ENCODE measurements at places on chromosomes 2 and 18.

DNA sequence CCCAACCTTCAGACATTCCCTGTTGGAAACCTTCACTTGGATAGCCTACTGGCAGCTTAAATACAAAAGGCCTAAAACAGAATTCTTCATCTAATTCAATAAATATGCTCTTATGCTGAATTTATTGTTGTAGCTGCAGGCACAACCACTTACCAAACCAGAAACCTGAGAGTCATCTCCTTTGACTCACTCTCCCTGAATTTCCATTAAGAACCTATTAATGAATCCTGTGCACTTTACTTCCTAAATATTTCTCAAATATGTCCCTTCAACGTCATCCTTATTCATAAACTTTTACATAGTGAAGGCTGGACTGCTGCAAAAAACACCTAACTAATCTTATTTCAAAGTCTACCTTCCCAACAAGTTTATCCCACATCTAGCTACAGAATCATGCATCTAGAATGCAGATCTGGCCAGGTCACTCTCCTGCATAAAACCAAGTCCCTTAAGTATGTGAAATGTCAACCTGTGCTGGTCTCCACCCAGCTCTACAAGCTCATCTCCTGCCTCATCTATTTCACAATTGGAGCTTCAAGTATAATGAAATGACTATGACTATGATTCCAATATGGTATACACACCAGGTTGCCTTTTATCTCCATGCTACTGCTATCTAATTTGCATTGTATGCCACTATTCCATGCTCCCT lies 354.2 kb downstream of the ZEB2 start:
- no peak for DNase-seq

DNA sequence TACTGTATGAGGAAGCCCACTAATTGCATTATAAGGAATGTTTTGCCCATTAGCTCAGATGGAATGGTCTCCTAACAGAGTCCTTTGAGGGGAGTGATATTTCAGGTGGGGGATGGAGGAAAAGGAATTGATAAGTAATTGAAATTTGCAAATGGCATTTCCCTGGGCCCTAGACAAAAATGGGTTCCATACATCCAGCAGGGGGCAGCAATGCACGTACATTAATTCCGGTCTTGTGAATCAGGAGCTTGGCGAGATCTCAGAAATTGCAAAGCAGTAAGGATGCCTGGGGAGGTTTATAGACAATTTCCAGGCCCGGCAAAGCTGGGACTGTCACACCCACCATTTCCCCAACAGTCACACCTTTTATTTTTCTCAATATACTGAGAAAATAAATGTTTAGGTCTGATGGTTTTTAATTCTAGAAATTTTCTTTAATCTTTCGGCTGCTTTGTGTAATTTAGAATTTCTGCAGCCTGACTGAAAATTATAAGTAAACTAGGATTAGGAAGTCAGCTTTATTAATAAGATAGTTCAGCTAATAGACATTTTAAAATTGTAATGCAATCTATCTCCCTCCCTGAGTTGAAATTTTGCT lies 122.8 kb downstream of the LYPD1 start:
- peak; percentile 75 for DNase-seq

GRCh38 chr2:86314125-86314524 lies 23.3 kb downstream of the REEP1 start:
- DNase-seq: no peak

GRCh38 chr2:141027221-141027620 lies 1103.6 kb downstream of the LRP1B start:
- DNase-seq: peak; percentile 1

DNA sequence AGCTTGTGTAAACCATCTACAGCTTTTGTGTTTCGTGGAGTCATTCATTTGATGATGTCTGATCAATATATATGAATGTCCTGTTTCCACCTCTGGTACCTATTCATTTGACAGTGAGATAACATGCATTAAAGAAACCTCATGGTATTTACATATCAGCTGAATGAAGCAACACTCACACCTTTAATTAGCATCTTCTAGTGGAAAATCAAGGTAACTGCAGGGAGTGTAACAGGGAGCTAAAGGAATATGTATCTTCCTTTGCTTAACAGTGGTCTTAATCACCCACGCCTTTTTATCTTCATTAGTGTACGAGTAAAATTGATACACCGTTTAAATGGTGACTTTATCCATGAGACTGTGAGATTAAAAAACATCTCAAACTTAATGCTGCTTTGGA lies 15.6 kb downstream of the SLC39A10 start:
- DNase-seq: no peak

GRCh38 chr2:5674026-5674340 lies 18.2 kb upstream of the SOX11 start:
- no peak for DNase-seq

- DNase-seq: no peak
Measured at GRCh38 chr18:66005831-66006588, 255.2 kb downstream of the CDH7 start.

- no peak for DNase-seq
Measured at GRCh38 chr2:64643838-64644457, 9.8 kb downstream of the SERTAD2 start.

DNA sequence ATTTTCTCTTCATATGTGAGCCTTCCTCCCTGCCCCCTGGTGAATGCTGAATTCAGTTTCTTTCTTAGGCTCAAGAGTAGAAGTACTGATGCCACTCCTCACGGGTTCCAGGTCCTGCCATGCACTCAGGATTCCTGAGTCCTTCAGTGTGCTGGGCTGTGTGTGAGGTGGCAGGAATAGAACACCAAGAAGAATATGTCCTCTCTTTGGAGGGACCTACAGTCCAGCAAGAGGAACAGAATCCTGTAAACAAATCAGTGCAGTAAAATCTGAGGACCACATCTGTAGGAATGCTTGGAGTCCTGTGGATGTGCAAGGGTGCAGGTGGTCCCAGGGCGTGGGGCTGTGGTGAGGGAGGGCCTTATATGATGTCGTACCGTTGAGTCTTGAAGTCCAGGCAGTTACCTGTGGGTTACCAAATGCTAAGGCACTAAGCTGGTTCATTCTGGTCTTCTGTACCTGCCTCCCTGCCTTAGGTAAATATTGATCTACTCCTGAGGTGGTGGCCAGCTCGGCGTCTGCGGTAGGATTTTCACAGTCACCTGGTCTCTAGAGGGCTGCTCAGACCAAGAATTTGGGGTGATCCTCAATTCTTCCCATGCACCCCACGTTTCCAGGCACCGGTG lies 5.5 kb downstream of the ASAP2 start:
- no peak for DNase-seq

DNA sequence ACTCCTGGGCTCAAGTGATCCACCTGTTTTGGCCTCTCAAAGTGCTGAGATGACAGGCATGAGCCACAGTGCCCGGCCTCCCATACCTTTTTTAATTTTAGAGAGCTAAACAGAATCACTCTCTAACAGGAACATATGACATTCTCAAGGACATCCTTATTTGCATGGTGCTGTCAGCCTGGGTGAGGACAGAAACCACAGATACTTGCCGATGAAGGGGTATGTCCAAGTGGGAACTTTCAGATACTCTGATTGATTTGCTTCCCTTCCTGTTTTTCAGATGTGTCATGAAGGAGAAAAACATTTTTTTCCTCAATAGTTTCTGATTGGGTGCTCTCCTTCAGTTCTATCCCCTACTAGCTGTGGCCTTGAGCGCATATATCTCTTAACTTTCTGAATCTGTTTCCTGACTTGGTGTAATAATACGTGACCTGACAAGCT lies 49.6 kb downstream of the MYO3B start:
- no peak for DNase-seq

GRCh38 chr2:138522556-138522955 lies 21.0 kb downstream of the SPOPL start:
- no peak for DNase-seq

DNA sequence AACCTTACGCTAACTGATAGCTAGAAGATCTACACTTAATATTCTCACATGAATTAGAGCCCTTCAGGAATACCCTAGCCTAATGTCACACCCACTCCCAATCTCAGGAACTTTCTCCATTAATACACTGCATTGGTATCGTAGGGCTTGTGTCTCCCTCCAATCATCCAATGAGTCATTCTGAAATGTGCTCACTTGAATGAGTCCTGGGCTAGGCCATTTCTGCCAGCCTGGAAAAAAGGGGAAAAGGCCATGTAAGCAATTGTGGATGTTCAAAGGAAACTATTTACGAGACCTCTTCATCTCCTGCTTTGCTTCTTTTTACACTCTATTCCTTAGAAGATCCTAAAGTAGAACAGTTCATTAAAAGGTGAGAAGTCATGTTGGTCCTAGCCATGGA lies 18.8 kb downstream of the ZEB2 start:
- peak; percentile 75 for DNase-seq

DNA sequence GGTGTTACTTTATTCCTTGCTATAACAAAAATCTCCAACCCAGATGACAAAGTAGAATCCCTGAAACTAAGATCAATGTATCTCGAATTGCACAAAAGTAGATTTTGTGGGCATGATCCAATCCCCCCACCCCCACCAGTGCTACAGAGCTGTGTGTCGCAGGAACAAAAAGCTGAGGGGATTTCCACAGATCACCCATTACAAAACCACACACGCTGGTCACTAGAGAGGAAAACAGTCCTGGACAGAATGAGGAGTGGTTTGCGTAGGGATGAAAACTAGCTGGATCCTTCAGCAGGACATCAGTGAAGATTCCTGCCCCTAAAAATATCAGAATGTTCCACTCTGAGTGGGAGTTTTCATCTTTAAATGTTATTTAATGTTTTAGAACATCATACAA lies 165.3 kb upstream of the STK17B start:
- DNase-seq: no peak

DNA sequence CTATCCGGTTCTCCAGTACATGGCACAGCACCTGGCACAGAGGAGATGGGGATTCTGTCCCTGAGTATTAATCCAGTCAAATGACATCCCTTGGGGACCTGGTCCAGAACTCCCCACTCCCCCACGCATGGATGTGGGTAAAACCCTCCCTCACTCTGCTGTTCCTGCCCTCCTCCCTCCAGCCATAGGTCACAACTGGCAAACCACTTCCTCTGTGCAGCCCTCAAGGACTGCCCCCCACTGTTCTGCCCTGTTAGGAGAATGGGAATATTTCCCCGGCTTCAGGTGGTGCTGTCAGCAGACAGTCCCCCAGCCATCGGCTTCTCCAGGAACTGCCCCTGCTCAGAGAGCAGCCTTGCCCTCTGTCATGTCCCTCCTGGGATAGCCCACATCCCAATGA lies 1.5 kb upstream of the TFCP2L1 start:
- DNase-seq: no peak

GRCh38 chr2:202945497-202945896 lies 33.4 kb downstream of the CARF start:
- no peak for DNase-seq

DNA sequence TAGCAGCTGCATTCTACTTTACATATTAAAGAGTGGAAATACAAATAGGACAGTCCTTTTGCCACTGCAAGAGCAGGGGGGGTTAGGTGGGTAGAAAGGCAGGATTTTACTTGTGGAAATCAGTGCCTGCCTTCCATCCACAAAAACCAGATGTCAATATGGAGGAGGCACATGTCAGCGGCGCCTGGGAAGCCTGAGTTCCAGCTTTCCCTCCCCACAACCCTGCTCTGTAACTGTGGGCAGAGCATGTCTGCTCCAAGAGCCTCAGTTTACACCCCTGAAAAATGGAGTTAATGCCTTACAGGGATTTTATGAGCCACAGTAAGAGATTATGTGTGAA lies 32.9 kb downstream of the STEAP3 start:
- no peak for DNase-seq

- no peak for DNase-seq
Measured at GRCh38 chr2:5925604-5926003, 233.4 kb downstream of the SOX11 start.

DNA sequence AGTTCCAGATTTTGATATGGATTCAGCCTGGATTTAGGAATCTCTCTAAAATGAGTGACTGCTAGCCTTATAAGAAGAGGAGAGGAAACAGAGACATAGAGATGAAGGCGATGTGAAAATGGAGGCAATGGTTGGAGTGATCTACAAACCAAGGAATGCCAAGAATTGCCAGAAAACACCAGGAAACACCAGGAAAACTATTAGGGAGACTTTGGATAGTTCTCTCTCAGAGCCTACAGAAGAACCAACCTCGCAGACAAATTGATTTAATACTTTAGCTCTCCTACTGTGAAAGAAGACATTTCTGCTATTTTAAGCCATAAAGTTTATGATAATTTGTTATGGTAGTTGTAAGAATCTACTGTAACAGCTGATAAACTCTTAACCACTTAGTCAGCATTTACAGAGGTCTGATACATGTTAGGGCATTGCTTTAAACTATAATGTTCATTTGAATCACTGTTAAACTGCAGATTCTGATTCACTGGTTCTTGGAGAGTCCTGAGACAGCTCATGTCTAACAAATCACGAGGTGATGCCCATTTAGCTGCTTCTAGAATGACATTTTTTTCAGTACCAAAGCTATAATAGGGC lies 1702.6 kb upstream of the LRRTM1 start:
- DNase-seq: no peak

DNA sequence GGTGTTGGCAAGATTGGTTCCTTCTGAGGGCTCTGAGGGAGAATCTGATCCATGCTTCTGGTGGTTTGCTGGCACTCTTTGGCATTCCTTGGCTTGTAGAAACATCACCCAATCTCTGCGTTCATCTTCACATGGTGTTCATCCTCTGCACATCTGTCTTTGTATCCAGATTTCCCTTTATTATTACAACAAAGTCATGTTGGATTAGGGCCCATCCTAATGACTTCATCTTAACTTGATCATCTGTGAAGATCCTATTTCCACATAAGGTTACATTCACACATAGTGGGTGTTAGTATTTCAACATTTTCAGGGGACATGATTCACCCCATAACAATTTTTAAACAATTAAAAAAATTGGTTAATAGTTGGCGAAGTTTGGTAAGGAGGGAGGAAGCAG lies 177.4 kb upstream of the CWC22 start:
- peak; percentile 74 for DNase-seq

- DNase-seq: no peak
Measured at GRCh38 chr2:241265506-241265905, 50.0 kb downstream of the HDLBP start.

GRCh38 chr2:202760848-202761247 lies 110.7 kb downstream of the ICA1L start:
- no peak for DNase-seq

GRCh38 chr2:46165916-46166315 lies 131.3 kb upstream of the EPAS1 start:
- DNase-seq: no peak

DNA sequence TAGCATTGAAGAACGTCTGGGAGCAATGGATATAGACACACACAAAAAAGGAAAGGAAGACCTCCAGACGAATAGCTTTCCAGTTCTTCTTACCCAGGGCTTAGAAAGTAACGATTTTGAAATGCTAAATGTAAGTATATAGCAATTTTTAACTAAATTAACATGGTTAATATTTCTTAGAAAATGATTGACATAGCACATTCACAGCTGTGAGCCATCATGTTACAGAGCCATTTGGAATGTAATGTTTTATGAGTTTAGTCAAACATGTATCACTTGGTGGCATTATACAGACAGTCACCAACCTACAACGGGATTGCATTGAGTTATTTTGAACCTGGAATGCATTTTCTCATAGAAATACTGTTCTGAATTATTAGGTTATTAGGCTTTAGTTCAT lies 35.1 kb downstream of the WDR43 start:
- DNase-seq: no peak

- DNase-seq: no peak
Measured at GRCh38 chr2:38384338-38384737, 7.3 kb upstream of the ATL2 start.

GRCh38 chr18:79625195-79625923 lies 54.2 kb upstream of the CTDP1 start:
- no peak for DNase-seq

- DNase-seq: no peak
Measured at GRCh38 chr18:44709307-44710126, 28.8 kb downstream of the SETBP1 start.

Data from EL (cell line).